ENCODE measurements at places on chromosomes 7 and 10.

DNA sequence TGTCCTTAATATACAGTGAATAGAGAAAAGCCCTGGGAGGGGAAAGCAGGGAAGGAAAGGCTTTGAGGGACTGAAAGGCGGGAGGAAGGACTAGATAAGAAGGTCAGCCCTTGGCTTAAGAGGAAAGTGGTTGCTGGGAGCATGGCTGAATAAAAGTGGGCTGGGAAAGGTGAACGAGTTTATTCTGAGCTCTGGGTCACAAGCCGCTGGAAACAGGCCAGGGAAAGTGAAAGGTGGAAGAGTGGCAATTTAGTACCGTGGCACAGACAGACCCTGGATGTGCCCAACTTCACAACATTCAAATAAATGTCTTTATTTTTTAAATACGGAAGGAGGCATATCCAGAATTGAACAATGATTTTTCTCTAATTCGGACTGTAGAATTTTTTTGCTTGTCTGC, 39.7 kb downstream of the TAC1 start:
- DNase-seq: no peak

DNA sequence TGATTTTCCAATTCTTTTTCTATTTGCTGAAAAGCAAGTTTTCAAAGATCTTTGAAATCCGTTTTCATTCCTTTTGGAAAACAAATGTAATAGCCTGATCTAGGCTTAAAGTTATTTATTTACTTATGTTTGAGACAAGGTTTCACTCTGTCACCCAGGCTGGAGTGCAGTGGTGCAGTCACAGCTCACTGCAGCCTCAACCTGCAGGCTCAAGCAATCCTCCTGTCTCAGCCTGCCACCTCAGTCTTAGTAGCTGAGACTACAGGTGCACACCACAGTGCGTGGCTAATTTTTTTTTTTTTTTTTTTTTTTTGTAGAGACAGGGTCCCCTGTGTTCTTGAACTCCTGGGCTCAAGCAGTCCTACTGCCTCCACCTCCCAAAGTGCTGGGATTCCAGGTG, 4.6 kb downstream of the ST7 start:
- no peak for DNase-seq

DNA sequence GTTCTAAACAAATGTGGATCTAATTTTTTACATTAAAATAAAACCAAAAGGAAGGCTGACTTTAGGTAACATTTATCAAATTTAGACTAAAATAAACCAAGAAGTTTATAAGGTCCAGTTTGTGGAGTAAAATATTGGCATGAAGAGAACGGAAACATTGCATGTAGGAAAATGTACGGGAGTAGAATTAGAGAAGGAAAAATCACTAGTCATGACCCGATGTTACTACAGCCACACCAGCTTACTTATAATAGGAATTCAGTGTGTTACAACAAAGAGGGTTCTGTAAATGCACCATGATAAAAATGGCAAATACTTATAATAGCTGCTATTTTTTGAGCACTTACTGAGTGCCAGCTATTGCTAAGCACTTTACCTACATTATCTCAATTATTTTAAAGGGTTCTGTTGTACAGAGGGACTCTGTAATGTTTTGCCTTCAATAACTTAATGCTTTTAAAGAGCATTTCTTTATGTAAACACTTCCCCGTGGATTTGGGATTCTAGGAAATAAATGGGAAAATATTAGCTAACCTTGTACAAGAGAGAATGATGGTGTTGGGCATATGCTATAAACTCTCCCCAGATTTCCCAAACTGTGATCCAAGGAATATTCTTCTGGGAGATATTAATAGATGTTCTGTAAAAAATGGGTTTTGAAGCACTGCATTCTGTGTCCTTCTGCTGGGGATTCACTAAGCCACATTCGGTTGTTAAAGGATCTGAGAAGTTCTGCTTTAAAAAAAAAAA, 296.7 kb downstream of the BBS9 start:
- DNase-seq: no peak

DNA sequence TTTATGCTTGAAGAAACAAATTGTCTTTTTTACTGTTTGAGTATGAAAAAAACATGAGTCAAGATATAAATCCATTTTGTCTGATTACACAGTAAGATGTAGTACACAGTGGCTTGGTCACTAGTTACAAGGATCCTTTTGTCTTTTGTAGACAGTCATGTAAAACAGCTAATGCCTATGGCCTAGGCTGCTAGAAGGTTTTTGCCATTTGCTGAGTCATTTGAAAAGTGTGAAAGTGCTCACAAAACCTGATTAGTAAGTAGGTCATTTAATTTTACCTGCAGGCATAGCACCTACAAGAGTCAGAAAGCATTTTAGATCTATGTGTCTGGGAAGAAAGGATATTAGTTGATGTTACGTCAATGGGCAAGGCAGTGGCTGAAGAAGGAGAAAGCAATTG, 819.4 kb downstream of the MAGI2 start:
- no peak for DNase-seq

- no peak for DNase-seq
Observed at GRCh38 chr7:44827567-44827966, 20.3 kb downstream of the H2AZ2 start.

GRCh38 chr7:133805426-133805825, 321.7 kb upstream of the LRGUK start:
- no peak for DNase-seq

DNA sequence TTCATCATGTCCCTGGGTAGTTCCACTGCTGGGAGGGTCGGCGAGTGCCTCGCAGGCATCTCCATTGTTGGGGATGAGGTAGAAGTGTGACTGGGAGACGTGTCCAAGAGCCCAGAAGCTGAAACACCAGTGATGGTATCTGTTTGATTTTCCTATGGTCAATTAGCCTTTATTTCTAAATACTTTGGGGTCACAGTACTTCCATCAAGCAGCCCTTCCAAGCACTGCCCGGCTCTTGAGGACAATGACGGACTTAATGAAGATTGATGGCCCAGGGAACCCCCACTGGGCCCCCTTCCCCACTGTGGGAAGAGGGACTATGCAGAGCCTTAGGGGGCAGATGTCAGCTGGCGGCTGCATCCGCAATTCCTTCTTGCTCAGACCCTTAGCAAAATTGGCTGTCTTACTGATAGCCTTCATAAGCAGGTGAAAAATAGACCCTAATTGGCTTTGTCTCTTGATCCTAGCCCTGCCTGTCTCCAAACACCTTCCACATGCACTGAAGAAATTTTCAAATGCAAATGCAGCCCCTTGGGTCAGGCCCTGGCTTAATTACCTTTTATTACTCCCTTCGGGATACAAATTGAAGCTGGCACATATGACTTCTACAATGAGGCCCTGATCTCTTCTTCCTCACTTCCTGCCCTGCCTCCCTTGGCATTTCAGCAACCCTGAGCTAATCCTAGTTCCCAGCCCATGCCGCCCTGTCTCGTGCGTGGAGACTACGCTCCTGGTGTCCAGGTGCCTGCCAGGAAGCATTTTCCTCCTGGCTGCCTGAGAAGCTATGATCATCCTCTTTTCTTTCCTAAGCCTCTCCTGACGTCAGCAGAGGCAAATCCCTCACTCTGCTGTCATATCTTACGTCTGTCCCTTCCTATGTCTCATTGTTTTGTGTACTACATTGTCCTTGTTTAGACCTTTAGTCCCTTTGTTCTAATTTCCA, 124.5 kb upstream of the GDF10 start:
- no peak for DNase-seq

DNA sequence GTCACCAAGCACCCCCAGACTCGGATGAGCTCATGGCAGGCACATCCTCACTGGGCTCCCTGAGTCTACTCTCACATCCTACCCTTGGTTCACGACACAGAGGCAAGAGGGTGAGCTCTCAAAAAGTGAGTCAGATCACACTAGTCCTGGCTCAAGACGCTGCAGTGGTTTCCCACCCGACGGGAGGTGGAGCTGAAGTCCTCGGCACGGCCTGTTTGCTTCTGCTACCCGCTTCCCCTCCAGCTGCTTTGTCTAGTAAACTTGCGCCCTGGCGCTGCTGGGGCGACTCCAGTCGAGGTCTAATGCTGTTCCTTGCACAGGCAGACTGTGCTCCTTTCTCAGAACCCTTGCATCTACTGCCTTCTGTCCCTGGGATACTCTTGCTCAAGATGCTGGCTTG, 13.5 kb upstream of the SFMBT2 start:
- no peak for DNase-seq

DNA sequence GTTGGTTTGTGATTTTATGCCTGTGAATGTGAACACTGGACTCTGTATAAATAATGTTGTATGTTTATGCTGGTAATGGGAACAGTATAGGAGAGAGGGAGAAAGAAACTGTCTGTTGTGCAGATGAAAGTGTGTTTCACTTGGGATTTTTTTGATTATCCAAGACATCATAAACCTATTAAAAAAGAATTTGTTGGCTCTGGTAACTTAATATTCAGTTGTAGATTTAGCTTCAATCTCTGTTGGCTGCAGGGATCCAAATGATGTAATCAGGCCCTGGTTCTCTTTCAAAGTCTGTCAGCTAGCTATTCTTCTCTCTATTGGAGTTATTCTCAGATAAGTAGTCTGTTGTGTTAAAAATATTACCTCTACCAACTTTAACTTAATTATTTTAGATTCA, 168.8 kb upstream of the RHOBTB1 start:
- no peak for DNase-seq

DNA sequence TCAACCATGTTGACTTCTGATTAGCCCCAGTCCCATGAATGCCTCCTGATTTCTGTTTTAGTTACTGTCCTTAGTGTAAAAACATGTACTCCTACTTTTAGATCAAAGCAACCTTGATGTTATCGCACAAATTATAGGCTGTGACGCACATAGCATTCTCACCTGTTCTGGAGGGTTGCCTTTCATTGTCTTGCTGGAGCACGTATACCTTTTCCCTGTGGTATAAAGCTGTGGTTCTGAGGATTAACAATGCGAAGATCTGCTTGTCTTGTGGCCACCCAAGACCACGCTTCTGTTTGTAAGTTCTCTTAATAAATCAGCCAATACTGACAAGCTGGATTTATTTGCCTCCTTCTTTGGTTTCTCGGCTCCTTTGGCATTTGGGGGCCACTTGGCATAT, 30.1 kb upstream of the GLCCI1 start:
- no peak for DNase-seq

DNA sequence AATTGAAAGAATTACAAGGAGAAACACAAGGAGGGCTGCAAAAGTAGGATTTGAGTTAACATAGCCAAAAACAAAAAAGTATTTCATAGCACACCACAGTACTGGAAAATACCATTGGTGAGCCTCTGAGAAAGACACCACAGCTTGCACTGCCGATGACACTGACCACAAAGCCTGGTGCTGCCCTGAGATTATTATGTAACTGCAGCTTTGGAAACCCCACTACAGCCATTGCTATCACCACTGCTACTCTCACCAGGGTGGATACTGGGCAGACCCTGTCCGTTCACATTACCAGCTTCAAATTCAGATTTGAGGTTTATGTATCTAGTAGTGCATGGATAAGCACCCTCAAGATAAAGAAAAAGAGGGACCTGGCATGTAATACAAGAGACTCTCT, 1246.7 kb upstream of the SORCS1 start:
- no peak for DNase-seq

GRCh38 chr10:86311906-86312305, 54.7 kb downstream of the GRID1 start:
- DNase-seq: no peak

DNA sequence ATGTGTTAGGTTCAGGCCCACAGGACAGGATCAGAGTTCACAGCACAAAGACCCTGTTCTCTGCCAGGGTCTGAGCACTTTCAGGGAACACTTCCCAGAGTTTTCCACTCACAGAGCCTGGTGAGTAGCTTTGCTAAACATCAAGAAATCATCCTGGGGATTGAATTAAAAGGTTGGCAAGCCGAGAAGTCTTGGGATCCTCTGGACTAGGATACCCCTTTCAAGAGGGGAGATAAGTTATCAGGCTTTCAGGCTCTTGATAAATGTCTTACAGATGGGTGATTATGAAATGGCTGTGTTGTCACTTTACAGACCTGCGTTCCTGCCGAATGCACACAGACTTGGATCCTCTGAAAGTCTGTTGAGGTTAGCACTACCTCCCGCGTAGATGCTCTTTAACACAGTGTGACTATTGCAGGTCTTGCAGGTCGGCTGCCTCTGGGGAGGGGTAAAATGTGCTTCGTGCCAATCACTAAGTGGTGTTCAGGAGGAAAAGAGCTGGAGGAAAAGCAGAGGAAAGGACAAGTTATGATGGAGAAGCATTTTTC, 473.5 kb upstream of the AKR1E2 start:
- no peak for DNase-seq

GRCh38 chr10:20354166-20354565, 537.9 kb downstream of the PLXDC2 start:
- no peak for DNase-seq

- DNase-seq: no peak
Observed at GRCh38 chr7:131619336-131620305, 63.2 kb upstream of the PODXL start.

- DNase-seq: no peak
Observed at GRCh38 chr7:125254566-125254965, 324.9 kb upstream of the POT1 start.

GRCh38 chr7:150335108-150335773, 6.2 kb downstream of the RARRES2 start:
- DNase-seq: no peak

DNA sequence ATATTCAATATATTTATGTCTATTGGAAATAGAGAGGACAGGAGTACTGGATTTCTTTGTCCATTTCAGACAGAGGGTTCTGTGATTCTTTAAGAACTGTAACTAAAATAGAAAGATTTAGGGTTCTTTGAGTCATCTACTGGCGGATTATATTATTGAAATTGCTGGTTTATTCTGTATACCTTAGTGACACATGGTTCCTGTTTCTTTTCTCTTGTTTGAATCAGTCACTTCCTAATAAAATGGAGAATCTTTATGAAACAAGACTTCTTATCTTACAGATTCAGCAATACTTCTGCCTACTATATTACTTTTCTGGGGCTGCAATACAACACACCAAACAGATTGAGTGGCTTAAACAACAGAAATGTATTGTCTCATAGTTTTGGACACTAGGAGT, 20.8 kb upstream of the ZNF800 start:
- DNase-seq: no peak

- no peak for DNase-seq
Observed at GRCh38 chr7:1572111-1572822, 2.4 kb upstream of the PSMG3 start.

- peak; percentile 46 for DNase-seq
Observed at GRCh38 chr10:7168414-7168813, 242.4 kb downstream of the SFMBT2 start.

DNA sequence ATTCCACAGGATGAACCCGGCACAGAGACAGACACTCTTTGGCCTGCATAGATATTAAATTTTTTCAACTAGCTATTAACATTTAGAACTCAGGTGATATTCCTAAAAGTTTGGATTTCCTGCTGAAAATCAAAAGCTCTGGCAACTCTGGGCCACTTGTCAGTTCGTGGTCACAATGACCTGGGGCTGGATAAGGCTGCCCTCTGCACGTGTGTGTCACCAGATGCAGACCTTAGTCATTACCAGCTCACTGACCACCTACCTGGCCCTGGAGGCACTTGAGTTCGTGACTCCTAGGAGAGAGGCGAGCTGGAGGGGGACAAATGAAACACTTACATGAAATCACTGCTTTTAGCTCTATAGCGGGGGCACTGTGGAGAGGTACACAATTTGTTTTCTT, 126.5 kb downstream of the HIPK2 start:
- peak; percentile 19 for DNase-seq
